ENCODE measurements at places on chromosomes 16 and 17.

DNA sequence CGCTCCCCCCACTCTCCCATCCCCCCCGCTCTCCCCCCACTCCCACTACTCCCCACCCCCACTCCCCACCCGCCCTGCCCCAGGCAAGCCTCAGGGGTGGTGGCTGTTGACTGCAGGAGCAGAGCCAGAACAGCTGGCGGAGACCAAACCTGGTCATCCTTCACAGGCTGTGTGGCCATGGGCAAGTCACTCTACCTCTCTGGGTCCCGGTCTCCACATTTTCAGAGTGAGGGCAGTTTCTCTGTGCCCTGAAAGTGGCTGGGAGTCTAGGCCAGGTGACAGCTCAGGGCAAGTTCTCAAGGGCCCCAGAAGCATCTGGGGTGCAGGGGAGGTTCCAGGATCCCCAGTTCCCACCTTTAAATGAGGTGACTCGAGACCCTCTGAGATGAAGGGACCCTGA is 15.1 kb upstream of the BAHCC1 start:
- DNase-seq = no peak

DNA sequence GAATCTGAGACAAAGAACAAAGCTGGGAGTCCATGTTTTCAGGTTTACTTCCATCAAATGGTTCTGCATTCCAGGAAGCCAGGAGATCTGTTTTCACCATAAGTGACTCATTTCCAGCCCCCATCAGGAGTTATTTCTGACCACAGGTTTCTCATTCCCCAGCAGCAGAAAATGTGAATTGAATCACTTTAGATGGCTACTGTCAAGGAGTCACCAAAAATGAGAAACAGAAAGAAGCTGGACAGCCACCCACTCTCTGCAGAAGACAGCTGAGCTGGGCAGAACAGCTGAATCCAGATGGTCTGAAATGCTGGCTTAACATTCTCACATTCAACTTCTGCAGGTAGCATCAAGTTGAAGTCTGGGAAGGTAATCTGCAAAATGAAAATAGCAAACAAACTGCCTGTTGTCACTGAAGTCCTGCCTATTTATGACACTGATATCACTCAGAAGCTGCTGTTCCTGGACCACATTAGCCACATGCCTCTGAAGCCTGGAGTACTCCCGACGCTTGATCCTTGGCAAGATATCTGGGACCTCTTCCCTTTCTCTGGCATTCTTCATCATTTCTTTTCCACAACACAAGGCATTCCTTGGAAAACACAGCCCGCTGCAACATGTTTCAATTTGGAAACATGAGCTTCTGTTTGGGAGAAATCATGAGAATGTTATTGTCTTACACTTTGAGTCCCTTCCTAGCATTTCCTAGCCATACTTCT is 15.3 kb downstream of the CCL11 start:
- no peak for DNase-seq

DNA sequence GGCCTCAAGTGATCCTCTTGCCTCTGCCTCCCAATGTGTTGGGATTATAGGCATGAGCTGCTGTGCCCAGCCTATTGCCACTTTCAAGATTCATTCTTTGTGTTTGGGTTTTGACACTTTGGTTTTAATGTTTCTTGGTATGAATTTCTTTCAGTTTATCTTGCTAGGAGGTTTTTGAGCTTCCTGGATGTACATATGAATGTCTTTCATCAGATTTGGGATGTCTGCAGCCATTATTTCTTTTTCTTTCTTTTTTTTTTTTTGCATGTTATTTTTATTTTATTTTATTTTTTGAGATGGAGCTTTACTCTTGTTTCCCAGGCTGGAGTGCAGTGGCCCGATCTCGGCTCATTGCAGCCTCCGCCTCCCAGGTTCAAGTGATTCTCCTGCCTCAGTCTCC is 18.5 kb downstream of the MRPL45 start:
- DNase-seq = no peak

- DNase-seq = no peak
These were observed 119.1 kb downstream of the RAB11FIP4 start for GRCh38 chr17:31510308-31511194.

DNA sequence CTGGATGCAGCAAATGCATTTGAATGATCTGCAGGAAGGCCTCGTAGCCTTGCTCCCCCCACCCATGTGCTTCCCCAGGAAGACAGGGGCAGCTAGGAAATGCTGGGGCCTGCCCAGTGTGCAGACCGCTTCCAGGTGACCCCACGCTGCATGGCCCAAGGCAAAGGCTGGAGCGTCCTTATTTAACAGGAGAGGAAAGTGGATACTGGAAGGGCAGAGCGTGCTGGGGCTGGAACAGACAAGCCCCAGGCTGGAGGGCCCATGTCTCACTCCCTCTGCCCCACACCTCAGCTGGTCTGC is 26.1 kb upstream of the NPTX1 start:
- DNase-seq = no peak

GRCh38 chr17:37829592-37830123 is 84.8 kb upstream of the HNF1B start:
- no peak for DNase-seq

GRCh38 chr17:31072186-31072585 is 22.6 kb upstream of the NF1 start:
- no peak for DNase-seq

- DNase-seq = peak; percentile 9
These were observed 112.1 kb downstream of the UTP18 start for GRCh38 chr17:51372345-51373004.

DNA sequence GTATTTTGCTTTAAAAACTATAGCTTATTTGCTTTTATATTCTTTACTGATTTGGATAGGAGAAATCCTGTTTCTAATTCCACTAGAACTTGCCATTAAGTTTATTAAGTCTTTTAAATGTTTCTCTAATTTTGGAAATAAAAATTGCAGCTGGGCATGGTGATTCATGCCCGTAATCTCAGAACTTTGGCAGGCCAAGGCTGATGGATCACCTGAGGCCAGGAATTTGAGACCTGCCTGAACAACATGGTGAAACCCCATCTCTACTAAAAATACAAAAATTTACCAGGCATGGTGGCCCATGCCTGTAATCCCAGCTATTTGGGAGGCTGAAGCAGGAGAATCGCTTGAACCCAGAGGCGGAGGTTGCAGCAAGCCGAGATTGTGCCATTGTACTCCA is 30.7 kb downstream of the DNAH17 start:
- DNase-seq = no peak

GRCh38 chr17:74453665-74454196 is 12.7 kb upstream of the CD300A start:
- DNase-seq = peak; percentile 51

GRCh38 chr17:4488989-4489595 is 9.6 kb upstream of the SPNS2 start:
- DNase-seq = no peak

- no peak for DNase-seq
These were observed 140.2 kb upstream of the ADAMTS18 start for GRCh38 chr16:77574867-77575624.

GRCh38 chr16:80526418-80527061 is 14.3 kb upstream of the DYNLRB2 start:
- peak; percentile 55 for DNase-seq

DNA sequence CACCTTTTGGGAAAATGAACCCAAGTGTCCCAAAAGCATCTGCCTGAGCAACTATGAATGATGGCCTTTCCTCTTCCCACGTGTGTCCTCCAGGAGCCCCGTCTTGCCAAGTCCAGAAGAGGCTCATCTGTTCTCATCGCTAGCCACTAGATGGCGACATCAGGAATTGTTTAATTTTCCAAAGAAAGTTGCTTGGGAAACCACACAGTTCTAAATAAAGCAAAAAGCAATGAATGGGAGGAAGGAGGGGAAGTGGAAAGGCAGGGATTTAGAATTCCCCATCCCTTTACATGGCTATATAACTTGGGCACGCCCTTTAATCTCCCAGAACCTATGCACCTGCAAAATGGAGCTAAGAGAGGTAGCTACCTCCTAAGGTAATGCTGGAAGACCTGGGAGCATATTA is 9.0 kb upstream of the CDH5 start:
- DNase-seq = peak; percentile 27

DNA sequence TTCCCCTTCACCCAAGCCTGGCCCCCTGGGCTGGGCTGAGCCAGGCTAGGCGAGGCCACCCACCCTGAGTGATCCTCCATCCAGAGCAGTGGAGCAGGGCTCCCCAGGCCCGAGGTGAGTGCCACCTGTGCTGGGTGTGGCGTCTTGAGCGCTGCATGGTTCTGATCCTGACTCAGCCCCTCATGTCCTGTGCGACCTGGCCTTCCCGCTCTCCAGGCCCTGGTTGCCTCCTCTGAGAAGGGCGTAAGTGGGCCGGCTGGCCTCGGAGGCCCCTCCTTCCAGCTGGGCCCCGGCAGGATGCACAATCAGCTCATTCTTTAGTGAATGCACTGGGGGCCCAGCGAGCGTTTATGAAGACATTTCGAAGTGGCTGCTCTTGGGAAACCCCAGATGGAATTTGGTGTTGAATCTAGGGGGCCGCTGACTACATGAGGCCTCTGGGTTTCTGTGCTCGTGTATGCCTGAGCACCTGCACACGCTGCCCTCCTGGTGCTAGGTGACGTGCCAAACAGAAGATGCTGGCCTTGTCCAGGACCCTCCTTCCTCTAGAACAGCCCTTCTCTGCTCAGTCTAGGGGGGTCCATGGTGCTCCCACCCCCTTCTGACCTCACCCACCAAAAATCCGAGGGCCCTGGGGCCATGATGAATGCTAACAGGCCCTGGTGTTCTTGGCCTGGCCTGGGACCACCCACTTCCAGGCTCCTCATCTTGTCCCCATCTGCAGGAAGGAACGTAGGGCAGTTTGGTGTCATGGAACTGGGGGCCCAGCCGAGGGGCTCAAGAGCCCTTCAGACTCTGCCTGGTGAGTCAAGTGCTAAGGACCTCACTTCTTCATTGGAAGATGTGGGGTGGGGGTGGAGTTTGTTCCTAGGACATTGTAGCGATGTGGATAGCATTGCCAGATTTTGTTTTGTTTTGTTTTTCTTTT is 3.6 kb upstream of the TMEM92 start:
- DNase-seq = no peak

- no peak for DNase-seq
These were observed 745 bp downstream of the PYY start for GRCh38 chr17:43952724-43953666.

GRCh38 chr17:70796757-70797156 is 627.4 kb downstream of the KCNJ2 start:
- no peak for DNase-seq

GRCh38 chr16:46929378-46930332 is 43.8 kb downstream of the DNAJA2 start:
- peak; percentile 57 for DNase-seq

DNA sequence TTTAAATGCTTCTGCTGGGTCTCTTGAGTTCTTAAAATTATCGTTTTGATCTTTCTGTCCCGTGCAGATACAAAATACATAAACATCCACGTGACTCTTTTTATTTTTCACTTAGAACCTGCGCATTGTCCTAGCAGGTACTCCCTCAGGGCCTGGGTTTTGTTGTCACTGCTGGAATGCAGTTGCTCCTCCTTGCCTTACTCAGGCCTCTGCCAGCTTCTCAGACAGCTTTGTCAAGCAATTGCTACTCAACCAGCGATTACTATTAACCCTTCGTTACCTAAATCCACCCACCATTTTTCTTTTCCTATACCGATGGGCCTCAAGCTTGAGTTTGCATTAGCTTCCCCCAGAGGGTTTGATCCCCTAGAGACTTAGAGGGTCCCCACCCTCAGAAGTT is 405.9 kb upstream of the RBFOX1 start:
- DNase-seq = no peak

- no peak for DNase-seq
These were observed 13.1 kb upstream of the CFDP1 start for GRCh38 chr16:75446416-75446815.

GRCh38 chr17:55859301-55859795 is 108.5 kb downstream of the PCTP start:
- no peak for DNase-seq

- no peak for DNase-seq
These were observed at the start of gene WNT9B for GRCh38 chr17:46851029-46851741. WNT9B (plus strand) TSS chr17:46851583; CDS start chr17:46851639, 56 bp downstream.

GRCh38 chr16:88466175-88466862 is 13.2 kb downstream of the ZFPM1 start:
- peak; percentile 53 for DNase-seq

DNA sequence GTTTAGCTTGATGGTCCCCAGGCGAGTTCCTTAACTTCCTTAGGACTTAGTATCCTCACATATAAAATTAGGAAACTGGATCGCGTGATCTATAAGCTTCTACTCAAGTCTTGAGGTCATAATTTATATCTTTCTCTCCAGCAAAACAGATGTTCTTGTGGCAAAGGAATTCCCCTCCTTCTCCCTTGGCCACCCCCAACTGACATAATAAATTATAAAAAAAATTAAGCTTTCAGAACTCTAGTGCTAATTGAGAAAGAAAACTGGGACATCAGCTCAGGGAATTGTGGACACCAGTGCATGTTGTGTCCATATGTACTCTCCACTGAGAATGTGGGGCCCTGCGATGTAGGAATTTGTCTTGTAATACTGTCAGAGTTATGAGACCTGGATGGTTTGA is 13.5 kb downstream of the GNAO1 start:
- no peak for DNase-seq

- no peak for DNase-seq
These were observed 17.1 kb downstream of the FOXK2 start for GRCh38 chr17:82536512-82537201.

DNA sequence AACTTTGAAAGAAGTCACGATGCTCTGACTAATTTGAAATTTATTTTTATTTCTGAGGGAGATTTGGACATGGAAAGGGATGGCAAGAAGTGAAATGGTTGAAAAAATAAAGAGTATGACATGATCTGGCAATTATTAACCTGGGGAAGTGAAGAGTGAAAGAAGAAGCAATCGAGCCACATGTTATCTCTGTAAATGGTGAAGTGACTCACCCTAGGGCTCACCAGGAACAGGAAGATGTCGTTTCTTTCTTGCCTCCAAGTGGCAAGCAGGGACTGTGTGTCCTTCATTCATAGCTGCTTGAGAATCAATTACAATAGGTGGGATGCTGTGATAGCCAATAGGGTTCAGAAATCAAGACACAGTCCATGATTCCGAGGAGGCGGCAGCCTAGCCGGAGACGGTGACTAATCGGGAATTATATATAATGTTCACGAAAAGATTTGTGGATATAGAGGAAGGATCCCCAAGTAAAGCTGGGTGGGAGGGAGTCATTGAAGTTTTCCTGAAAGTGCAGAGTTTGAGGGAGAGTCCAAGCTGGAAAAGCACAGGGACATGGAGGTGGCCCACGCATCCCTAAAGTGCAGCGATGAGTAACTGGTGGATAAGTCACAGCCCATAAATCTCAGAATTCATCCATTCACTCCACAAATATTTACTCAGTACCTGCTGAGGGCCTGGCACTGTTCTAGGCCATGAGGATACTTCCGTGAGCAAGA is 18.2 kb upstream of the KRT20 start:
- DNase-seq = no peak
